ENCODE measurements at places on chromosomes 1 and 21.

- H3K27ac ChIP-seq, result no peak overlapping the region
- H3K27me3 ChIP-seq, result peaks cover 3% of the 10 kb centered on the region
- no peak overlapping the region for H3K4me3 ChIP-seq
- H3K36me3 ChIP-seq, result no peaks in the 10 kb centered on the region
These were observed 15.2 kb downstream of the PTPRF start for GRCh38 chr1:43545695-43546387.

DNA sequence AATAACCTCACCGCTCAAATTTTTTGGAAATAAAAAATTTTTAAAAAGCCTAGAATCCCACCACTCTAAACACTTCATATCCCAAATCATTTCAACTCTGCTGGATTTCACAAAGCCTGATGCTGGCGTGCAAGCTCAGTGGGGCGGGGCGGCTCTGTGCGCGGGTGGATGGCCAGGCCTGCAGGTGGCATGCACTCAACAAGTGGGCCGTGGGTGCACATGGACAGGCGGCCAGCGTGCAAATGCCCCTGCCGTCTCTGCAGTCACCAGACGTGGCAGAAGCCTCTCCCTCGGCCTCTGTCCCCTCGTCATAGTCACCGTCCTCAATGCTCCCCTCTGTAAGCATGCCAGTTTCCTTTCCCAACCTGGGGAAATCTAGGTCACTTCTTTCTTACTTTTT lies 6.6 kb upstream of the PDE9A start:
- H3K36me3 ChIP-seq, result no peaks in the 10 kb centered on the region
- no peak overlapping the region for H3K27ac ChIP-seq
- no peaks in the 10 kb centered on the region for H3K4me1 ChIP-seq
- no peaks in the 10 kb centered on the region for H3K27me3 ChIP-seq
- DNase-seq, result no peak
- H3K4me3 ChIP-seq, result no peak overlapping the region

GRCh38 chr21:37792046-37792445 lies 124.2 kb downstream of the KCNJ6 start:
- no peak overlapping the region for H3K27ac ChIP-seq
- H3K4me3 ChIP-seq, result no peak overlapping the region
- H3K4me1 ChIP-seq, result no peaks in the 10 kb centered on the region
- H3K36me3 ChIP-seq, result no peaks in the 10 kb centered on the region
- no peak for DNase-seq

GRCh38 chr1:1050577-1051052 lies 23.5 kb downstream of the RNF223 start:
- no peaks in the 10 kb centered on the region for H3K36me3 ChIP-seq
- H3K27ac ChIP-seq, result no peak overlapping the region
- no peak for DNase-seq
- no peaks in the 10 kb centered on the region for H3K27me3 ChIP-seq
- no peak overlapping the region for H3K4me3 ChIP-seq
- H3K4me1 ChIP-seq, result no peaks in the 10 kb centered on the region

DNA sequence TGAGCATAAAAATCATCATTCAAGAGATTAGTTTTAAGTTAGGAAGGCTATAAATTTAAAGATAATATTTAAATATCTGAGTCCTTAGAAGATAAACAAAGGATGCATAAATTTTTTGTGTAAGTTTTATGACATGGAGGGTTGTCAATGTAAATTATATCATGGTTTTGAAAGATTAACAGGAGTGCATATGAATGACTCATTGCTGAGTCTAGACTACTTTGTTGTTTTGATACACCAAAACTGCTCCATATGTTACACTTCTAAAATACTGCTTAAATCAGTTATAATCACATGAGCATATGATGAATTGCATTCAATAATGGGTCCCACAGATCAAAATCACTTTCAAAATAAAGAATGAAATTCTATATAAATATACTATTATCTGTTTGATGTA lies 312.5 kb downstream of the KCNT2 start:
- H3K4me1 ChIP-seq, result no peaks in the 10 kb centered on the region
- no peak overlapping the region for H3K4me3 ChIP-seq
- DNase-seq, result no peak
- H3K36me3 ChIP-seq, result no peaks in the 10 kb centered on the region

- no peak overlapping the region for H3K4me3 ChIP-seq
- H3K27me3 ChIP-seq, result peaks cover 44% of the 10 kb centered on the region
- H3K4me1 ChIP-seq, result peaks cover 4% of the 10 kb centered on the region
- no peak for DNase-seq
These were observed 622 bp upstream of the TMPRSS2 start for GRCh38 chr21:41508415-41509144.

DNA sequence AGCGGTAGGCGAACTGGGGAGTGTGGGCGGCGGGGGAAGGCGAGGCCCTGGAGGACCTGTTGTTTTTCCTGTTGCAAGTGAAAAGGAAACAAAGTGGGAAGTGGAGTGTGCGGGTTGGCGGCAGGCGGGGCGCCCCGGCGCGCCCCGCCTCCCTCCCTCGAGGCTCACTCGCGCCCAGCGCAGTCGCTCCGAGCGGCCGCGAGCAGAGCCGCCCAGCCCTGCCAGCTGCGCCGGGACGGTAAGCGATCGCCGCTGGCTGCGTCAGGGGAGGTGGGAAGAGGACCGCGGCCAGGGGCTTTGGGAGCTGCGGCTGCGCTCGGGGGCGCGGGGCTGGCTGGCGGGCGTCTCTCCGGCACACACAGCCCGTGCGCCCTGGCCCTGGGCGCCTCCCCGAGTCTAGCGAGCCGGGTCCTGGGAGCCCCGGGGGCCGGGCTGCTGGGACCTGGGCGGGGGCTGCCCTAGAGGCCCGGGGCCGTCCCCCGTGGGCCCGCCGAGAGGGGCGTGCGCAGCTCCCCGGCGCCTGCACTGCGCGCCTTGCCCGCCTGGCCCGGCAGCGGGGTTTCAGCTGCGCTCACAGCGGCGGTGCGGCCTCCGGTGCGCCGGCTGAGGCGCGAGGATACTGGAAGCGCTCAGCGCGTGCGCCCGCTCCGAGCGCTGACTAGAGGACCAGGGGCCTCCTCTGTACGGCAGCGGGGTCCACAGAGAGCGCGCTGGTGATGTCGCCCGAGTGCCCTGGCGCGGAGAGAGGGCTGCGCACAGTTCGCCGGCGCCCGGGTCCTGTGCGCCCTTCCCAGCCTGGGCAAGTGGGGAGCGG lies at the start of gene PIK3CD:
TSS of gene PIK3CD (plus strand) at position 167 of the 814 bp plus-strand sequence. CDS start 58,725 bp downstream, outside the sequence.
- no peaks in the 10 kb centered on the region for H3K27me3 ChIP-seq
- H3K27ac ChIP-seq, result peak within 1 kb of the TSS; percentile 61
- H3K4me3 ChIP-seq, result peak within 1 kb of the TSS; percentile 93
- DNase-seq, result peak; percentile 30
- H3K36me3 ChIP-seq, result peaks cover 5% of the 10 kb centered on the region

DNA sequence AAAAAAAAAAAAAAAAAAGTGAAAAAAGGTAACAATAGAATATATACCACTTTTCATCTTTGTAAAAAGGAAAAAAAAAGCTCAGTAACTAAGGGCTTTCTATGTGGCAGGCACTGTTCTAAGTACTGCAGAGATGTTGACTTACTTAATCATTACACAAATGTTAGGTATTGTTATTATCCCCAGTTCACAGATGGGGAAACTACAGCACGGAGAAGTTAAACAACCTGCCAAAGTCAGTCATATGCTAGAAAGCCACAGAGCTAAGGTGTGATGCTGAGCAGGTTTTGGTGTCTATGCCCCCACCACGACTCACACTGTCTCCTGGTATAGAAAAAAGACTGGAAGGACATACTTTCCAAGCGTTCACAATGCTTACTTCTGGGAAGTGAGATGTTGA lies 6.6 kb upstream of the PNRC2 start:
- no peak overlapping the region for H3K4me3 ChIP-seq
- H3K4me1 ChIP-seq, result peaks cover 15% of the 10 kb centered on the region
- no peak for DNase-seq

GRCh38 chr1:224800486-224801119 lies 128.9 kb upstream of the DNAH14 start:
- no peaks in the 10 kb centered on the region for H3K27me3 ChIP-seq
- H3K4me1 ChIP-seq, result no peaks in the 10 kb centered on the region
- H3K4me3 ChIP-seq, result no peak overlapping the region
- DNase-seq, result no peak
- no peaks in the 10 kb centered on the region for H3K36me3 ChIP-seq
- no peak overlapping the region for H3K27ac ChIP-seq

- H3K27ac ChIP-seq, result peak overlapping the region; percentile 93
- H3K27me3 ChIP-seq, result no peaks in the 10 kb centered on the region
- H3K4me1 ChIP-seq, result peaks cover 98% of the 10 kb centered on the region
- peak; percentile 73 for DNase-seq
- H3K36me3 ChIP-seq, result peaks cover 17% of the 10 kb centered on the region
These were observed 61.8 kb downstream of the ITPKB start for GRCh38 chr1:226677027-226678020.

- H3K36me3 ChIP-seq, result no peaks in the 10 kb centered on the region
- H3K4me3 ChIP-seq, result no peak overlapping the region
- no peaks in the 10 kb centered on the region for H3K27me3 ChIP-seq
- H3K4me1 ChIP-seq, result no peaks in the 10 kb centered on the region
- no peak for DNase-seq
These were observed 10.4 kb upstream of the GJA9 start for GRCh38 chr1:38891753-38892152.

DNA sequence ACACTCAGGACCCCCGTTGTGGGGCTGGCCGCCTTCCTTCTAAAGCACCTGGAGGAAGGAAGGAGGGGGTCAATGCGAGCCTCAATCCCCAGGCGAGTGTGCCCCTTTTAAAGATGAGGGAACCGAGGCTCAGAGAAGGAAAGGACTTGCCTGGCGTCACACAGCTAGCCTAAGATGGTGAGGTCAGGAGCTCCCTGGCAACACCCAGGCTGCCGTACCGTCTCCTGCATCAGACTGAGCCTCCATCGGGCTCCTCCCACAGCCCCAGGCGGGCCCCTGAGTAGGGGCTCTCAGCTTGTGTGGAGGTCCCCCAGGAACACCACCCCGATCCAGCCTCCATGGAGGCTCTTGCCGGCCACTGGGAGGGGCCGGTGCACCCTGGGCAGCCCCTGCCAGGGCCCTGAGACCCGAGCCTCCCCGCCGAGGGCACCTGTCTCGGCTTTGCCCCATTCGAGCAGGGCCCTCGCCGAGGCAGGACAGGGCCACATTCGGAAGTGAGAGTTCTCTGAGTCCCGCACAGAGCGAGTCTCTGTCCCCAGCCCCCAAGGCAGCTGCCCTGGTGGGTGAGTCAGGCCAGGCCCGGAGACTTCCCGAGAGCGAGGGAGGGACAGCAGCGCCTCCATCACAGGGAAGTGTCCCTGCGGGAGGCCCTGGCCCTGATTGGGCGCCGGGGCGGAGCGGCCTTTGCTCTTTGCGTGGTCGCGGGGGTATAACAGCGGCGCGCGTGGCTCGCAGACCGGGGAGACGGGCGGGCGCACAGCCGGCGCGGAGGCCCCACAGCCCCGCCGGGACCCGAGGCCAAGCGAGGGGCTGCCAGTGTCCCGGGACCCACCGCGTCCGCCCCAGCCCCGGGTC lies at the start of gene AIRE:
TSS of gene AIRE (plus strand) at position 739 of the 855 bp plus-strand sequence. CDS start 131 bp downstream, outside the sequence.
- H3K36me3 ChIP-seq, result no peaks in the 10 kb centered on the region
- H3K4me1 ChIP-seq, result peaks cover 6% of the 10 kb centered on the region

DNA sequence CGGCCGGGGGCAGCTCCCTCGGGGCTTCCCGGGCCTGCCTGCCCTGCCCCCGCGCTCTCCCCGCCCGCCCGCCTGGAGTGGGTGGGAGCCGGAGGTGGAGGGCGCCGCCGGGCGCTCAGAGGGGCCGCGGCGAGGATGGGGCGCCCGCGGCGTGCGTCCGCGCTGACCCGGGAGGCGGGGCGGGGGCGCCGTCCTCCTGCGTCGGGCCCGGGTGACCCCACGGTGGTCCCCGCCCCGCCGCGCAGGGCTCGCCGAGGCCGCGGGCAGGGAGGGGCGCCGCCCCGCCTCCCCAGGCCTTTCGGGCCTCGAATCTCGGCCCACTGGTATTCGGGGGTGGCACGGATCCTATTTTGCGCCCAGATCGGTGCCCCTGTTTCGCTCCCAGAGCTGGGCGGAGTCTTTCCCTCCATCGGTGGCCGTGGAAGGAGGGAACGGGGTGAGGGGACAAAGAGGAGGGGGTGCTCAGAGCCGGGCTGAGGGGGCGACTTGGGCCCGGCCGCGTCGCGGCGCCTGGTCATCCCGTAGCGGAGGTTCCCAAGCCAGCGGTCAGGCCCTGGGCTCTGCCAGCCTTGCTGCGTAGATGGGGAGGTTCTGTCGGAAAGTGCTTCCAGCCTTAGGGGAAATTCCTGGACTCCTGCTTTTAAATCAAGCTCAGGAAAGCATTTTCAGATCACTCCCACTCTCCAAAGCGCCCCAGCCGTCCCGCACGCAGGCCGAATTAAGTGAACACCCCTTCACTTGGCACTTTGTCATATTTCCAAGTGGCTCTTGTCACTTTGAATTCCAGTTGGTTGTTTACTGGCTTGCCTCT lies 545 bp downstream of the PATJ start:
- H3K27me3 ChIP-seq, result no peaks in the 10 kb centered on the region
- H3K36me3 ChIP-seq, result no peaks in the 10 kb centered on the region
- DNase-seq, result no peak
- peak overlapping the region; percentile 55 for H3K27ac ChIP-seq

DNA sequence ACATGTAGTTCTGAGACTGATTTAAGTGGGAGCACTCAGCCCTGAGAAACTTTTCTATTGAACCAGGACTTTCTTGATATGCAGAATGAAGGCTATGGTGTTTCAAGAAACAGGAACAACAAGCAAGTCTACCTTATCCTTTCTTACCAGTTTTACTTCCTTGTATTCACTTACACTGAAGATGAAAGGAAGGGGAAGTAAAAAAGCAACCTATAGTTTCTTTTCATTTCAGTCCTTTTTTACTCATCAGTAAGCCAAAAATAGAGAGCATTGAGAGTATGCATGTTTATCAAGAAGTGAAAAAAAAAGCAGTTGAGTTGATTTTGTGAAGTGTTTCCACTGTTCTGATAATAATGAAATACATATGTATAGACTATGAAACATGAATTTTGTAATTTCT lies 1010.3 kb downstream of the AMY1C start:
- no peak for DNase-seq
- no peaks in the 10 kb centered on the region for H3K36me3 ChIP-seq
- H3K4me3 ChIP-seq, result no peak overlapping the region
- H3K27me3 ChIP-seq, result no peaks in the 10 kb centered on the region

GRCh38 chr21:37458669-37459276 lies 92.2 kb downstream of the DYRK1A start:
- H3K4me3 ChIP-seq, result no peak overlapping the region
- H3K27me3 ChIP-seq, result no peaks in the 10 kb centered on the region
- peaks cover 57% of the 10 kb centered on the region for H3K4me1 ChIP-seq
- no peak overlapping the region for H3K27ac ChIP-seq
- no peak for DNase-seq
- H3K36me3 ChIP-seq, result no peaks in the 10 kb centered on the region

DNA sequence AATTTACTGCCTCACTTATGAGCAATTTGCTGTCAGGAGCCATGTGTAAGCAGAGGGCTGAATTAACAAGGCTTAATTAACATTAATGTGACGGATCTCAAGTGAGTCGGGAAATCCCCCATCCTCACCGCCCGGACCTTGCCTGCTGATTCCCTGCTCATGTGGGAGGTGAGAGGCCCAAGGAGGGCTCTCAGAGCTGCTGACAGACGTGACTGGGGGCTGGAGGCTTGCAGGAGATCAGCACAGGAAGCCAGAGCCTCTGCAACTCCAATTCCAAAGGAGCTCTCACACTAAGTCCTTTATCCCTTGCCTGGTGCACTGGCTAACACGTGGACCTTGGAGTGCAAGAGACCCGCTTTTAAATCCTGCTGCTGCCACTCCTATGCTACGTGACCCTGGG lies 19.4 kb downstream of the LRP8 start:
- no peaks in the 10 kb centered on the region for H3K27me3 ChIP-seq
- no peak overlapping the region for H3K4me3 ChIP-seq
- no peak for DNase-seq
- H3K27ac ChIP-seq, result no peak overlapping the region

All from CD4-positive, alpha-beta T cell (primary cell).